D341Med (cell line): ENCODE measurements at places on chromosomes 11 and 22.

DNA sequence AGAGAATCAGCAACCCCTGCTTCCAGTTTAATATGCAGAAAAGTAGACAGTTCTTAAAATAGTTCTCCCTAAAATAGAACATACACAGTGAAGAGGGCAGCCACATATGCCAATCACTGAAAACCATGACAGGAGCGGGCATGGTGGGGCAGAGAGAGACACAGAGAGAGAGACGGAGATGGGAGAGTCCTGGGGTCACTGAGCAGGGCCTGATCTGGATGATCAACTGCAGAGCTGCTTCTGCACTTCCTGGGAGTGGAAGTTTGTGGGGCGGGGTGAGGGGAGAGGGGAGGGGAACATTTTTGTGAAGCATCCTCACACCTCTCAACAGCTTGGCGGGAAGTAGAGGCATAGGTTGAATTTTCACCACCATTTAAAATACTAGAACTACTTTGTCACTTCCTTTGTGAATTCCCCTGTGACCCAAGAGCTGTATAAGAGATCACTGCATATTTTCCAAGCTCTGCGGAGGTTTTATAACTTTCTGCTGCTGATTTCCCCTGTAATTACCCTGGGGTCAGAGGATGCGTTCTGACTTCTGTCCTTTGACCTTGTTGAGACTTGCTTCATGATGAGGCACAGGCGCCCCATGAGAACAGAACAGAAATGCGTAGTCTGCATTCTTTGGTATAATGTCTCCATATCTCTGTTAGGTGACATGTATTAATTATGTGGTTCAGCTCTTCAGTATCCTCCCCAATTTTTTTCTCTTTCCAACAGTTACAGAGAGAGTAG is 419.4 kb downstream of the BRD1 start:
- peak; percentile 8 for DNase-seq

DNA sequence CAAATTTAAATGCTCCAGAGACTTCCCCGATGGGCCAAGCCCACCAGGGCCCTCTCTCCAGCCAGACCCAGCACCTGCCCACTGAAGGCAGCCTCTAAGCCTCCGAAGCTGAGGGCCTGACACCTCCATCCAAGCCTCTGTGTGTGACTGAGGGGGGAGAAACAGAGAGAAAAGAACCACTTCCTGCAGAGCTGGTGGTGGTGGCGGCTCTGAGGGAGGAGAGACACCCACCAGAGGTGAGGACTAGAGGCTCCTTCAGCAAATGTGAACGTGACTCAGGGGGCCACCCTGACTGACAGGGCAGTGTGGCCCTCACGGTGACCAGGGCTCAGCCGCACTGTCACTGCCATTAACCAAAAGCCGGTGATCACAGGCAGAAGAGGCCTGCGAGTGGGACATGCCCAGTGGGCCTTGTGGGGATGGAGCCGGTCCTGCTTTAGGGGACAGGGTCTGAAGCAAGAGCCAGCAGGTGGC is 31.0 kb upstream of the CD5 start:
- peak; percentile 7 for DNase-seq

DNA sequence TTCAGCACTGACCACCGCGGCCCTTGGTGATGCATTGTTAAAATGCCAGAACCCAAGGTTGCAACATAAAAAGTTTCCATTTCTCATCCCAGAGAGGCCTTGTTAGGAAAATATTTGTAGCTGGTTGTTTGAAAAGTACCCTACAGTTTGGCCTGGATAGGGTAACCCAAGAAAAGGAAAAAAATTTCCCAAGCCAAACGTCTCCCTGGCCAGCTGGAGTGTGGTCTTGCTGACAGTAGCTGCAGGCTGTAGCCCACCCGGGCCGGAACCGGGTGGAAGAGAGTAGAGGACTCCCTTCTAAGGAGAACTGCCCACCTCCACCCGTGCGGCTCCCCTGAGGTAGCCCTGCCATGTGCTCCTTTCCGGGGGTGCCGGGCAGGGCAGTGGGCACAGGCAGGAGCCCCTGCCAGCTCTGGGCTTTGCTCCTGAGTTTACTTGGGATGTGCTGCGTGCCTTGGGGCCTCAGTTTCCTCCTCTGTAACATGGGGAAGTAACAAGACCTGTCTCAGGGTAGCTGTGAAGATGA is 38.5 kb downstream of the IGHMBP2 start:
- DNase-seq, result peak; percentile 22

DNA sequence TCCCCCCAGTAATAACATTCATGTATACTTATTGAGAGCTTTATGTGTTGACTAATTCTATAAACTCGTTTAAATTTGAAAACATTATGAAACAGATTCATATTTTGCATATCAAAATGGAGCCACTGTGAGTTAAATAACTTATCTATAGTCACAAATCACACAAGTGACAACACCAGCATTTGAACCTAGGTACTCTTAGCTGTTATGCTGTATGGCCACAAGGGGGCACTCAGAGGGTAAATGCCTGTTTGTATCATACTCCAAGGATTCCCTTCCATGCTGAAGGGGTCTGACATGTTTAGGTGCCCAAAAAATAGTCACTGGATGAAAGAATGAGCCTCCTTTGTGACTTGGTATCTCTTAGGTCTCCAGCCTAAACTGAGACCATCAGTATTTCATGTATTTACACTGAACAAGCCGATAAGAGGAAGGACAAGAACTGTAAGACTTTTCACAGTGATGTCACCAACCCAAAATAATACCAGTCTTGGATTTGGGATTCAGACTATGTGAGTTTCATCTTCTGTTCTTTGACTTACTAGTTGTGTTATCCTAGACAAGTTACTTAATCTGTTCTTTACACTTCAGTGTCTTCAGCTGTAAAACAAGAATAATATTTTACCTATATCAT is 12.2 kb upstream of the OR52D1 start:
- DNase-seq, result peak; percentile 28

GRCh38 chr11:75810637-75811390 is 4.2 kb upstream of the UVRAG start:
- no peak for DNase-seq

DNA sequence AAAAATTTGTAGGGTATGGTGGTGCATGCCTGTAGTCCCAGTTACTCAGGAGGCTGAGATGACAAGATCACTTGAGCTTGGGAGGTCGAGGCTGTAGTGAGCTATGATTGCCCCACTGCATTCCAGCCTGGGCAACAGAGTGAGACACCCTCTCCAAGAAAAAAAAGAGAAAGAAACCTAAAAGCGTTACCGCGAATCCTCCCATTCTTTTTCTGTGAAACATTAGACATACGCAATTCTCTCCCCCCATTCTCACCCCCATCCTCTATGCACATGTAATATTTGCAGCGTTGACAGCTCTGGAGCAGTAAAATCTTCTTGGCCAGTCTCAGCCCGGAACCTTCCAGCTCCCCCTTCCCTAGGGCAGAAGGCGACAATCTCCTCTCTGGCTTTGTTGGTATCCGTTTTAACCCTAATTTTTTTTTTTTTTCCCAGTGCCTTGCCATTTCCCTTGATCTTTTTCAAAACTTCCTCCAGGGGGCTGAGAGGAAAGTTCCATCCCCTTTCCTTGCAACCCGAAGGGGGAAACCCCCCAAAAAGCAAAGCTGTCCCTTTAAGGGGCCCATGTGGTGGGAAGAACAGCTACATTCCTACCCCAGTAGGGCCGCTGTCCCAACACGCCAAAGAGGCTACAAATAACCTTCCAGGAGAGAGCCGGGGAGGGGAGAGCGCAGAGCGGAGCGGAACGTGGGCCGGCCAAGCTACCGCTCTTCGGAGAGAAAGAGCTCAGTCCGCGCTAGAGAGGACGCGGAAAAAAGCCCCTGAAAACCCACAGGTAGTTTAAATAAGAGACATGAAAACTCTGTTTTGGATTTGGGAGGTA is 1.9 kb downstream of the LRP4 start:
- DNase-seq, result peak; percentile 64

DNA sequence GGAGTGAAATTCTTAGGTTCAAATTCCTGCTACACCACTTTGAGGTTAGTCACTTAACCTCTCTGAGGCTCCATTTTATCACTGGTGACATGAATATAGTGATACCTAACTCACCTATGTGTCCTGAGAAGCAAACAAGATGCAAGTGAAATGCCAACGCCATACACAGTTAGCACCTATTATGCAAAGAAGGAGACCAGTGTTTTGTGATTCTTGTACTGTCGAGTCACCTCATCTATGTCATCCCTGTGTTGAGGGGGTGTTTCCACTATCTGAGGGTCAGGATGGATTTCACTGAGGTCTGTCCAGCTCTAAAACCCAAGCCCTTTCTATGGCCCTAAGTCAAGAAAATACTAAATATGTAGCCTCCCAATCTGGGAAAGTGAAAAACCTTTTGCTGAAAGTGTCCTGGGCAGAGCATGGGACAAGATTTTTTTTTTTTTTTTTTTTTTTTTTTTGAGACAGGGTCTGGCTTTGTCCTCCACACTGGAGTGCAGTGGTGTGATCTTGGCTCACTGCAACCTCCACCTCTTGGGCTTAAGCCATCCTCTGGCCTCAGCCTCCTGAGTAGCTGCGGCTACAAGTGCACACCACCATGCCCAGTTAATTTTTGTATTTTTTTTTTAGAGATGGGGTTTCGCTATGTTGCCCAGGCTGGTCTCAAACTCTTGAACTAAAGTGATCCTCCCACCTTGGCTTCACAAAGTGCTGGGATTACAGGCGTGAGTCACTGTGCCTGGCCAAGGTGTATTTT is 5.0 kb upstream of the MCM5 start:
- no peak for DNase-seq

- DNase-seq, result no peak
Observed at GRCh38 chr11:38884145-38884865, 2286.3 kb upstream of the RAG2 start.

DNA sequence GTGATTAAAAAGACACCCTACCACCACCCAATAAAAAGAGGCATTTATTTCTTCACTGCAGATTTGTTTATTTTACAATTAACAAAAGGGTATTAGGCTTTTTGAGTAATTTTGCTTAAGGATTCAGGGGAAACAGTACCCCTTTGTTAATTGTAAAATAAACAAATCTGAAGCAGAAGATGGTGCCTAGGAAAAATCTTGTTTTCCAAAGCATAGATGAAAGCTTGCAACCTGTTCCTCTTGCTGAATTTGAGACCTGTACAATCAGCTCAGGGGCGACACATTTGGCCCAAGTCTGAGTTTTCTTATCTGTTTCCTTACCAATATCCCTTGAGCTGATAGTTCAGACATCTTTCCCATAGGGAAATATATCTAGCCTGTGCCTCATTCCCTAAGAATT is 171.9 kb downstream of the GRIA4 start:
- no peak for DNase-seq

- peak; percentile 7 for DNase-seq
Observed at GRCh38 chr11:61980783-61981541, 13.5 kb upstream of the FTH1 start.

DNA sequence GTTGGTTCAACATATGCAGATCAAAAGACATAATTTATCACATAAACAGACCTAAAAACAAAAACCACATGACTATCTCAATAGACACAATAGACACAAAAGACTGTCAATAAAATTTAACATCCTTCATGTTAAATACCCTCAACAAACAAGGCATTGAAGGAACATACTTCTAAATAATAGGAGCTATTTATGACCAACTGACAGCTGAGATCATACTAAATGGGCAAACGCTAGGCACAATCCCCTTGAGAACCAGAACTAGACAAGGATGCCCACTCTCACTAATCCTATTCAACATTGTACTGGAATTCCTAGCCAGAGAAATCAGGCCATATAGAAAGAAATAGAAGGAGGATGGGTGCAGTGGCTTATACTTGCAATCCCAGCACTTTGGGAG is 50.3 kb upstream of the GLYAT start:
- no peak for DNase-seq

- no peak for DNase-seq
Observed at GRCh38 chr22:22375576-22376351, 131.2 kb downstream of the VPREB1 start.

DNA sequence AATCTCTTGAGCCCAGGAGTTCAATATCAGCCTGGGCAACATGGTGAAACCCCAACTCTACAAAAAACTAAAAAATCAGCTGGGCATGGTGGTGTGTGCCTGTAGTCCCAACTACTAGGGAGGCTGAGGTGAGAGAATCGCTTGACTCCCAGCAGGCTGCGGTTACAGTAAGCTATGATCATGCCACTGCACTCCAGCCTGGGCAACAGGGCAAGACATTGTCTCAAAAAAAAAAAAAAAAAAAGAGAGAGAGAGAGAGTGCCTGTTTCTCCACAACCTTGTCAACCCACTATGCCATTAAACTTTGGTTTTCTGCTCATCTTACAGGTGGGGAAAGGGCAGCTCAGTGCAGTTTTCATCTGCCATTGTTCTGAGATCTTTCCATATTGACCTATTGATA is 5.1 kb downstream of the FOLR3 start:
- DNase-seq, result no peak

DNA sequence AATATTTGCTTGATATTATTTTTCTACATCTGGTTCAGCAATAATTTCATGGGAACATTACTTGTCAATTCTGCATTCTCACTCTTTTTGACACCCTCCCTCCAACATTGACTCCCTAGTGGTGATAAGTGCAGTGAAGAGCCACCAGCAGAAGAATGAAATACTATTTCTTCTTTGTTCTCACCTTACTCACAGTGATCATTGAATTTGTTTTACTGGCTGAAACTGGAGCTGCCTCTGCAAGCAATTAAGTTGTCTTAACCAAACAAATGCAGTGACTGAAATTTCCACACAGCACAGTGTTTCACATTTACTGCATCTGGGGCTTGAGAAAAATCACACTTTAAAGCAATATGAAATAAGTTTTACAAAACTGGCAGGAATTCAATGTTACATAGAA is 189.8 kb downstream of the JRKL start:
- DNase-seq, result no peak

DNA sequence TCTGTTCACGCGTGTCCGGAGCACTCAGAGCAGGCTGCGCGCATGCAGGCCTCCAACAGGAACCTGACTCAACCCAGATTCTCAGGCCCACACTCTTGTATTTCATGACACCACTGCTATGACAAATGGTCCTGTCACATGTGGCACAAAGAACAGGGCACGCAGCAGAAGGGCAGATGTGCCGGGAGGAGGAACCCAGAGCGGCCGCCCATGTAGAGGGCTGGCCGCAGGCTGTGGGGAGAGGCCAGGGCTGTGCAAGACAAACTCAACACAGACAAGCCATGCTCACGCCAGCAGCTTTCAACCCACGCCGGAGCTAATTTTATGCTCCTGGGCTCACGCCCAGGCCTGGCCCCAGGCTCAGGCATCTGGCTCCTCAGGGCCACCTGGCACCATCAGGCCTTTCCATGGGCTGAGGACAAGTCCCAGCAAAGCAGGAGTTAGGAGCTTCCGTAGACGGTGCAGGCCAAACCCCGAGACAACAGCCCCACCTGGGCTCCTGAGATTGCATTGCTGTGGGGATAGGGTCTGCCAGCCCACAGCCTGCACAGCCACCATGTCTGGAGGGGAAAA is 40.0 kb downstream of the DUSP8 start:
- no peak for DNase-seq

- DNase-seq, result no peak
Observed at GRCh38 chr11:66414120-66414934, 6.5 kb upstream of the NPAS4 start.

GRCh38 chr11:93143800-93144199 is 54.0 kb downstream of the SLC36A4 start:
- DNase-seq, result no peak

GRCh38 chr11:121887976-121888557 is 227.9 kb downstream of the BLID start:
- DNase-seq, result no peak

GRCh38 chr11:9273376-9274336 is 8.5 kb upstream of the DENND5A start:
- DNase-seq, result no peak

GRCh38 chr11:125952559-125952958 is 6.7 kb downstream of the VSIG10L2 start:
- no peak for DNase-seq

GRCh38 chr22:49587421-49587820 is 240.3 kb downstream of the BRD1 start:
- DNase-seq, result no peak

- DNase-seq, result peak; percentile 70
Observed at GRCh38 chr11:75240311-75241035, at the start of gene TPBGL. TSS of gene TPBGL (plus strand) at chr11:75240774. CDS start at chr11:75241050, 276 bp downstream.
